ENCODE measurements at places on chromosomes 7 and 10.

DNA sequence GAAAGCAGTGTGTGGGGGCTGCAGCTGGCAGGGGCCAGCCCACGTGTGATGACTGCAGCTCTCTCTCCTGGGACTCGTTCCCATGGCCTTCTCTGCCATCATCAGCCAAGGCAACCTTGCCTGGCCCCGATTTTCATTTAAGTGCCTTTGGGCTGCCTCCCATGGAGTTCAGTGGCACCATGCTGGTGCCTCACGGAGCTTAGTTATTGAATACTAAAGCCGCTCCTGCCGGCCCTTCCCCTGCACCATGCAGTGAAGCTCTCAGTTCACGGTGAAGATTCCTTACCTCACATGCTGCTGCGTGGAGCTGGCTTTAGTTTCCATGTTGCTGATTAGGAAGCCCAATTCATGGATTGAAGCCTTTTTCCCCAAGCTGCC lies 141.5 kb upstream of the EEPD1 start:
- no peak for DNase-seq

- DNase-seq, result no peak
Observed at GRCh38 chr7:82156168-82156567, 287.4 kb downstream of the CACNA2D1 start.

- peak; percentile 54 for DNase-seq
Observed at GRCh38 chr10:16891375-16892313, 74.4 kb upstream of the RSU1 start.

GRCh38 chr7:573933-574381 lies 54.3 kb upstream of the PDGFA start:
- DNase-seq, result no peak

GRCh38 chr7:80273327-80273726 lies 138.7 kb downstream of the GNAI1 start:
- DNase-seq, result no peak

DNA sequence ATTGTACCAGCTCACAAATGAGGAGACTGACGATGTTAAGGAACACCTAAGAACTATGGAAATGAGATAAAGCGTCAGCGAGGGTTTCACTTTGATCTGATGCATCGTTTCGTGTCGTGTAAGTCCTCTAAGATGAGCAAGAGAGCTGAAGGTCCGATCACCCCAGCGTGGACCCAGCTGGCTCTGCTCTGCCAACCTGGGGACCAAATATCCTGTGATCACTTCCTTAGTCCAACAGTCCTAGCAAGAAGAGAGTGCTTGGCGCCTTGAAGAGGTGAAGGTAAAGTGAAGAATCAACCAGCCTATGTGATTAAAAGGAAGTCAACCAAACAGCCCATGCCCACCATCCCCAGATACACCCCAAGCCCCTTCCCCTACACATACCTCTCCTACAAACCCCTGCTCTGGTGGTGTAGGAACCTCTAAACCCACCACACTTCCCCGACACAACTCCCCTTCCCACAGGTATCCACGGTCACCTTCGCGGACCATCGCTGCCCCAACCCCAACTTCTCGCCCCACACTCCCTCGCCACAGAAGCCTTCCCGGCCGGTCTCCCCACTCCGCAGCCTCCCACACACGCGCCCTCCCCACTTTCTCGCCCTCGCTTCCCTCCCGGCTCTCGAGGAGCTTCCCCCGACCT lies 722 bp downstream of the UPF2 start:
- DNase-seq, result peak; percentile 16

GRCh38 chr7:133958822-133959221 lies 168.3 kb upstream of the LRGUK start:
- no peak for DNase-seq

Data from CD4-positive, alpha-beta T cell treated with Interleukin-6 for 4 hours (primary cell).